ENCODE measurements at places on chromosomes 4 and X. TPM values are rescaled to one million over a fixed set of nuclear protein-coding genes. Genes with fewer than 3 reads are reported as not detected.

GRCh38 chr4:112099701-112100297 is 45.5 kb upstream of the FAM241A start:
- DNase-seq, result no peak

The MAGEA9B gene
- total RNA-seq, result not detected

DNA sequence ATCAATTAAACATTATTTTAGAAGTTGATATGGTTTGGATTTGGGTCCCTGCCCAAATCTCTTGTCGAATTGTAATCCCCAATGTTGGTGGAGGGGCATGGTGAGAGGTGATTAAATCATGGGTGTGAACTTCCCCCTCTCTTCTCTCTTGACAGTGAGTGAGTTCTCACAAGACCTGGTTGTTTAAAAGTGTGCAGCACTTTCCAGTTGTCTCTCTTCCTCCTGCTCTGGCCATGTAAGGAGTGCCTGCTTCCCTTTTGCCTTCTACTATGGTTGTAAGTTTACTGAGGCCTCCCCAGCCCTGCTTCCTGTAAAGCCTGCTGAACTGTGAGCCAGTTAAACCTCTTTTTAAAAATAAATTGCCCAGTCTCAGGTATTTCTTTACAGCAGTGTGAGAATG is 141.4 kb downstream of the GALNTL6 start:
- DNase-seq, result no peak

The RAB33A gene
- not detected for total RNA-seq

DNA sequence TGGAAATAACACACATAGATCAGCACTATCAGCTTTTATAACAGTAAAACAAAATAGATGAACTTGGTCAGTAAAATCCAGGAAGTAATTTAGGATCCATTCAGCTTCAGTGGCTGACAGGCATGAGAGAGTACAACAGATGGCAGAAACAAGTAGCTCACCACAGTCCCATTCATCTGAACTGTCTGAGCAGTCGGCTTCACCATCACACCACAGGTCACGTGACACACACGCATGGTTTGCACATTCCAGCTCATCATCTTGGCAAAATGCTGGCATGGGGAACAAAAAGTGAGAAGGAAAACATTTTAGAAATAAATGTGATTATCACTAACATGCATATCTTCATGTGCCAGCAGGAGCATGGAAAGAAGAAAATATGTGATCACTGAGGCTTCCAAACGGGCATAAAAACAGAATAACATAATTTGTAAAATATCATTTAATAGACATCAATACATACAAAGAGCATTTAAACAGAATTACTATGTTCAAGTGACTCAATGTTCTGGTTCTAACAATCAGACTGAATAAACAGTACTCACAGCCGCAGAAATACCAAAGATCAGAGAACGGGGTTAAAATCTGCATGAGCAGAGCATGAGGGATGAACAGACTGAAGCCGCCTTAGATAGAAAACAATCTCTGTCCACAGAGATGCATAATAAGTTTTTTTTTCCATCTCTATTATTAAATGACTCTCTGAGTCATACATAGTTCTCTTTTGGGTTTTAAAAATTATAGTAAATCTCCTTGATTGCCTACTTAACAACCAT is 158.1 kb downstream of the ATP10D start:
- DNase-seq, result peak; percentile 28

The NDST3 gene
- total RNA-seq, result 1.5 TPM

DNA sequence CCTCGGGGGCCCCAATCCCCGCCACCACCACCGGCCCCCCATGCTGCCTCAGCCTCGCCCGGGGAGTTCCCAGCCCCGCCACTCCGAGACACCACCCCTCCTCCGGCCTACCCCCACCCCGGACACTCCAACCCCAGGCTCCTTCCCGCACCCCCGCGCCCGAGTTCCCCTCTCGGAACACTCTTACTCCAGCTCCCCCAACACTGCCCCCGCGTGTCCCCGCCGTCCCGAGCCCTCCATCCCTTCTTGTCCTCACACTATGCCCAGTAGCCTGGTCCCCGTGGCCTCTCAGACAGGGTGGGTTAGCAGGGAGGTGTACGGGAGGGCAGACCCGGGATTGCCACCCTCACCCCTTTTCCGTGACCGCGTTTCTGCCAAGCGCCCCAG is 276.1 kb downstream of the BCOR start:
- no peak for DNase-seq

The NXF2 gene
- total RNA-seq, result not detected

The HNRNPD gene
- total RNA-seq, result 92.7 TPM

DNA sequence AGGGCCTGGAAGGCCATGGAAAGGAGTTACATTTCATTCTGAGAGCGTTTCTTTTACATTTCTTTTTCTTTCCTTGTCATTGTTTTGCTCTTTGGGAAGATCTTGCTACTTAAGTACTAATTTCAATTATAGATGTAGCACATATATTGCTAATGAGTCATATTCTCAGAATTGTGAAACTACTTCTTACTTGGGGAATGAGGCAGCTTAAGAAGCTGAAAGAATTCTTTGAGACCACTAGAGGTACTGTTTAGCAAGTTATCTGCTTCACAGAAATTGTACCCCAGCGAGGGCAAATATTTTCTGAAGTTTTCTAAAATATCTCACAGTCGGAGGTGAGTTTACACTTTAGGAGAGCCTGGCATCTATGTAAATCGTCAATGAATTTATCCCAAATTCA is 100.6 kb downstream of the AFF2 start:
- no peak for DNase-seq

- DNase-seq, result no peak
Measured at GRCh38 chr4:38310446-38311043, 350.3 kb downstream of the PTTG2 start.

The CNKSR2 gene
- total RNA-seq, result 6.8 TPM

GRCh38 chr4:38904090-38904666 is 36.6 kb downstream of the FAM114A1 start:
- peak; percentile 27 for DNase-seq

DNA sequence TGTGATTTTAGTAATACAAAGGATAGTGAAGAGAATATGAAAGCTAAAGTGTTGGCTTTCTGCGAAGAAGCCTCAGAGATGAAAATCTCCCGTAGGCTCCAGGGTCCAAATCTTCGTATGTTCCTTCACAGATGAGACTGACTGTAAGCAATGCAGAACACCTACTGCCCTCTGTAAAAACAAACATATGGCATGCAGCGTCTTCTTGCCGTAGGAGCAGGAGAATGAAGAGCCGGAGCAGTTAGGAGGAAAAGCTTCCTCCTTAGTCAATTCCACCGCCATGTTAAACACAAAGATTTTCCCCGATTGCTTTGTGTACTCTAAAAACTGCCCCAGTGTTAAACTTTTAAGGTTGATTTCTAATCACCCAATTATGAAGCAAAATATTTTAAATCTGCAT is 22.5 kb downstream of the RWDD4 start:
- DNase-seq, result no peak

The ASB12 gene
- not detected for total RNA-seq

DNA sequence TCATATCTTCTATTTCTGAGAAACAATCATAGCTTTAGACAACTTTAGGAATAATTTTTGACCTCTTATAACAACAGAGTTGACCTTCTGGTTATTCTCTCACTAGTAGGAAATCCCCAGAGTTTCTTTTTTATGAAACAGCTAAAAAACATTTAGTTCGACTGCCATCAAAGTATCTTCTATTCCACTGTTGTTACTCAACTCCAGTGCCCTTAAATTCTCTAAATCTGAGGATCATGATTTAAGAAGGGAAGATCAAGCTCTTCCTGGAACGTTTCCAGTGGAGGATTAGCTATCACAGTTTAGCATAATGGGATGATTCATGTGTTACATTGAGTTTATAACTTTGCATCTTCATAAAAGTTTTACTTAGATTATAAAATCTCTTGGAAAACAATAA is 134.9 kb upstream of the VEGFC start:
- DNase-seq, result no peak

DNA sequence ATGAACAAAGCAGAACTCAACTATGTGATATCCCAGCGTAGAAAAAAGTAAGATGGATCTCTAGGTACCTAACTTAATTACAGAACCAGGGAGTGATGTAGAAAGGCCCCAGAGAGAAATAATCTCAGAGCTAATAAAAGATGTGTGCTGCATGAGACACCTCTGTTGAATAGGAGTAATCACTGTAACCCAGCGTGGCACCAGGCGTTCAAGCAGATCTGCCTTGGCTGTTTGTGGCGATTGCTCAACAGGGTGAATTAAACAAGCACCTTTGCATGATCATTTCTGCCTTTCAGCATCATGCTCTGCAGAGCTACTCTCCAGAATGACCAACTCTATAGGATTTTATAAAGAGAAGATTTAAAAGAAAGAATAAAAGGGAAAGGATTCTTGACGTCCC is 81.7 kb upstream of the KCNIP4 start:
- no peak for DNase-seq

The AWAT2 gene
- total RNA-seq, result not detected

- peak; percentile 27 for DNase-seq
Measured at GRCh38 chrX:19649226-19649995, 134.1 kb upstream of the MAP3K15 start.

DNA sequence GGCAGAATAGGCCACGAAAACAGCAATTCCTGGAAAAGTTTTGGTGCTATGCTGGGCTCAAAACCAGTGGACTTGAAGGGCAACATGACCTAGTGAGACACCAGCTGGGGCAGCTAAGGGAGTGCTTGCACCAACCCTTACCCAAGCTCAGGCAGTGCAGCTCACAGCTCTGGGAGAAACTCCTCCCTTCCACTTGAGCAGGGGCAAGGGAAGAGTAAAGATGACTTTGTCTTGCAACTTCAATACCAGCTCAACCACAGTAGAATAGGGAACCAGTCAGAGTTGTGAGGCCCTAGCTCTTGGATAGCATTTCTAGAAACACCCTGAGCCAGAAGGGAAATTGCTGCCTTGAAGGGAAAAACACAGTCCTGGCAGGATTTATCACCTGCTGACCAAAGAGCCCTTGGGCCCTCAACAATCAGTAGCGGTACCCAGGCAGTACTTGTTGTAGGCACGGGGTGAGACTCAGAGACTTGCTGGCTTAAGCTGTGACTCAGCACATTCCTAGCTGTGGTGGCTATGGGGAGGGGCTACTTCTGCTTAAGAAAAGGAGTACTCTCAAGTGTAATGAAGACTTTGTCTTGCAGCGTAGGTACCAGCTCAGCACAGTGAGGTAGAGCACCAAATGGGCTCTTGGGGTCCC is 19.7 kb upstream of the ABCG2 start:
- no peak for DNase-seq

DNA sequence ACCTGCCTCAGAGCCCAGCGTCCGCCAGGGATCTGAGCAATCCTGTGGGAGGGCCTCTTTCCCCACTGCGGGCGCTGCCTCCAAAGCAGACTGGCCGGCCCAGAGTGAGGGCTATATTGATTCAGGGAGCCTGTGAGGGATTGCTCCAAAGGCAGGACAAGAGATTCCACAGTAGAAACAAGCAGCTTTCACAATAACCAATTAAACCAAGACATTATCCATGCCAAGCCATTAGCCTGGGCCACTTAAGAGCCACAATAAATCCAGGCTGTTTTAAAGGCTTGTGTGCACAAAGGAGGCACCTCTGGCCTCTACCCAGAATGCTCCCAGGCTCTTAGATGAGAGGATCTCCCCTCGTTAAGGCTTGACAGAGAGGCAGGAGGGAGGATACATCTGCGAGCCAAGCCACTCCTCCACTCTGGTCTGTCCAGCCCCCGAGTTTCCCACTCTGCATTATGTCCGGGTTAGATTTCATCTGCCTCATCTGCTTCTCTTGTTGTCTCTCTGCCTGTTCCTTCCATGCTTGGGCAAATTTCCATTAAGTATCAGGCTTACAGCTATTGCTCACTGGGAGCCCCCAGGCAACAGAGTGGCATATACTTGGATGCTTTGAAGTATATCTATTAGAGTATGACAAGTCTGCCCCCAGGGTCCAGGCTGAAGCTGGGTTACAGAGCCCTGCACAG is 357.9 kb downstream of the UNC5C start:
- peak; percentile 42 for DNase-seq

DNA sequence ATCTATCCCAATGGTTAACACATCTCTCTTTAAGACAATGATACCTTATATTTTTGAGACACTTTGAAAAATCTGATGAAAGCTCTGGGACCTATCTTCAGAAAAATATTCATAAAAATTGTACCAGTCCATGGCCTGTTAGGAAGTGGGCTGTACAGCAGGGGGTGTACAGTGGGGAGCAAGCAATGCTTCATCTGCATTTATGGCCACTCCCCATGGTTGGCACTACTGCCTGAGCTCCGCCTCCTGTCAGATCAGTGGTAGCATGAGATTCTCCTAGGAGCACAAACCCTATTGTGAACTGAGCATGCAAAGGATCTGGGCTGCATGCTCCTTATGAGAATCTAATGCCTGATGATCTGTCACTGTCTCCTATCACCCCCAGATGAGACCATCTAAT is 42.6 kb downstream of the C4orf51 start:
- DNase-seq, result no peak

DNA sequence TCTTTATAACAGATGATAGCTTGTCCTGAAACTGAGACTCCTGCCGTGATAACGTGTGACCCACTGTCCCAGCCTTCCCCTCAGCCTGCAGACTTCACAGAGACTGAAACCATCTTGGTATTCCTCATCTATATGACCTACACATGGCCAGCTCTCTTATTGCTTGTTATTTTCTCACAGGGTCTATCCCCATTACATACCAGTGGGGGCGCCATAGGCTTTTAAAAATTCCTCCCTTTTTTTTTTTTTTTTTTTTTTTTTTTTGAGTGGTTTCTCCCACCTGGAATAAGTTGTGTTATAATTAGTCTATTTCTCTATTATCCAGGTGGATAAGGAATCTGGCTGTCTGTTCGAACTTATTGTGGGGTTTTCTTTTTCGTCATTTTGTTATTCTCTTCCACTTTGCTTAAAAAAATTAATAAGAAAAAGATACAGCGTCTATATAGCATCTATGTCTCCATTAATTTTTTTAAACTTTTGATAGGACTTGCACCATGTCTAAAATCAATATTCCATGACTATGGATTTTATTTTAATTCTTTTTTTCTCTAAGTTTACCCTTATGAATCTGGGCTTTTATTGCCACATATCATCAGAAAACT is 47.2 kb downstream of the GYG2 start:
- no peak for DNase-seq

GRCh38 chrX:38717871-38718270 is 83.4 kb upstream of the MID1IP1 start:
- DNase-seq, result no peak

GRCh38 chr4:30553706-30554105 is 166.5 kb upstream of the PCDH7 start:
- DNase-seq, result no peak

The UGT2A1 gene
- total RNA-seq, result not detected

The ITIH6 gene
- not detected for total RNA-seq

- no peak for DNase-seq
Measured at GRCh38 chr4:44186850-44187246, 261.8 kb downstream of the KCTD8 start.

DNA sequence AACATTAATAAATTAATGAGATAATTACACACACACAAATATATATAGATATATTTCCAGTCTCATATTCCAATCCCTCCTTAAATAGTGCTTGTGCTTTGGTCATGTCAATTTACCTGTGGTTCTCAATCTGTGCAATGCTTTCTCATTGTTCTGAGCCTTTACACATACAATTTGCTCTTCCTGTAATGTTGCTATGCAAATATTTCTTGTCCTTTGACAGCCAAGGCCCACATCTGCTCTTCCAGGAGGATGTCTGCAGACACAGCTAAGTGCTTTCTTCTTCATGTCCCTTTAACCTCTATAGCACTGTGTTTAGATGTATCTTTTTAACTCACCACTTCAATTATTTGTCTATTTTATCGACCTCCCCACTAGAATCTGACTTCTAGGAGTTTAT is 67.3 kb upstream of the RAPGEF2 start:
- DNase-seq, result no peak

- peak; percentile 36 for DNase-seq
Measured at GRCh38 chr4:22483551-22483981, 32.3 kb downstream of the ADGRA3 start.
